ENCODE measurements at places on chromosomes 7 and 10.

GRCh38 chr7:40604601-40605438, 470.0 kb downstream of the SUGCT start:
- no peak for DNase-seq

GRCh38 chr7:103915680-103916357, 73.6 kb downstream of the RELN start:
- no peak for DNase-seq

DNA sequence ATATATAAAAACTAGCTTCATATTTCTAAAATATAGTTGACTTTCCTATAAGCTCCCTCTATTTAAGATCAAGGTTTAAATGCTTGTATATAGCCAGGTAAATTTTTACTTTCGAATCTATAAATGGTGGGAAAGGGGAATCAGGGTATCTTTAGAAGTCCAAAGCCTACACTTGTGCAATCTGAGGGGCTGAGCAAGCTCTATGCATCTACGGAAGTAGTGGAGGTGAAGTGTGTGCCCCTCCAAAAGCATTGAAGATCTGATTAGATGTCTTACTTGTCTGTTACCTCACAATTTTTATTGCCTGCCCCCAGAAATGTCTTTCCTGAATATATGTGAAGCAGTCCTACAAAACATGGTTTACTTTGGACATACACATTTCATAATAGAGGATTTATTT, 1.6 kb downstream of the AKAP9 start:
- DNase-seq: no peak

DNA sequence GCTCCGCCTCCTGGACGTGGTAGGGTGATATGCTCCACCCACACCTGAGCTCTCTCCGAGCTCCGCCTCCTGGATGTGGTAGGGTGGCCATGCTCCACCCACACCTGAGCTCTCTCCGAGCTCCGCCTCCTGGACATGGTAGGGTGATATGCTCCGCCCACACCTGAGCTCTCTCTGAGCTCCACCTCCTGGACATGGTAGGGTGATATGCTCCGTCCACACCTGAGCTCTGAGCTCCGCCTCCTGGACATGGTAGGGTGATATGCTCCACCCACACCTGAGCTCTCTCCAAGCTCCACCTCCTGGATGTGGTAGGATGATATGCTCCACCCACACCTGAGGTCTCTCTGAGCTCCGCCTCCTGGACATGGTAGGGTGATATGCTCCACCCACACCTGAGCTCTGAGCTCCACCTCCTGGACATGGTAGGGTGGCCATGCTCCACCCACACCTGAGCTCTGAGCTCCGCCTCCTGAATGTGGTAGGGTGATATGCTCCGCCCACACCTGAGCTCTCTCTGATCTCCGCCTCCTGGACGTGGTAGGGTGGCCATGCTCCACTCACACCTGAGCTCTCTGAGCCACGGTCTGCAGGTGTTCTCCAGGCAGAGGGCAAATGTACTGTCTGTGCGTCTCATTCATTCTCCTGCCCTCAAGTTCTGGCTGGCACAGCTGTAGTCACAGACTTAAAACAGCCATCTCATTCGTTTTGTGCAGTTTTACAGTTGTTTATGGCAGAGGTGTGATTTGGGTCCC, 252.4 kb downstream of the DIP2C start:
- DNase-seq: no peak

Measured in T-cell (primary cell).